ENCODE measurements at places on chromosomes 4 and X.

DNA sequence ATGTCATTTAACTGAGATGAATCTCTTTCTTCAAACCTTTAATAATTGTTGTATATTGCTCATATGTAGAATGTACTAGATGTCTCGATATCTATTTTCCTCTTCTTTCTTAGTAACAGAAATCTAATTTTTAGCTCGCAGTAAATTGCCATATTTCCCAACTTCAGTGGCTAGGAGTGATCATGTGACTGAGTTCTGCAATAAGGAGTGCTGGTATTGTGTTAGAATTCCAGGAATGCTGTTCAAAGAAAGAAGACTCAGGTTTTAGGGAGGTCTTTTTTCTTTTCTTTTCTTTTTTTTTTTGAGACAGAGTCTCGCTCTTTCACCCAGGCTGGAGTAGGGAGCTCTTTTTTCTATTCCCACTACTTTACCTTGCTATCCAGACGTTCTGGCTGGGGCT, 81.7 kb downstream of the SLC10A7 start:
- no peak overlapping the region for H3K4me3 ChIP-seq
- no peaks in the 10 kb centered on the region for H3K36me3 ChIP-seq
- H3K27ac ChIP-seq: no peak overlapping the region
- no peak for DNase-seq
- H3K27me3 ChIP-seq: no peaks in the 10 kb centered on the region

GRCh38 chr4:106201373-106201772, 114.6 kb downstream of the TBCK start:
- no peaks in the 10 kb centered on the region for H3K27me3 ChIP-seq
- H3K36me3 ChIP-seq: no peaks in the 10 kb centered on the region
- no peak overlapping the region for H3K4me3 ChIP-seq
- no peaks in the 10 kb centered on the region for H3K4me1 ChIP-seq
- DNase-seq: no peak

DNA sequence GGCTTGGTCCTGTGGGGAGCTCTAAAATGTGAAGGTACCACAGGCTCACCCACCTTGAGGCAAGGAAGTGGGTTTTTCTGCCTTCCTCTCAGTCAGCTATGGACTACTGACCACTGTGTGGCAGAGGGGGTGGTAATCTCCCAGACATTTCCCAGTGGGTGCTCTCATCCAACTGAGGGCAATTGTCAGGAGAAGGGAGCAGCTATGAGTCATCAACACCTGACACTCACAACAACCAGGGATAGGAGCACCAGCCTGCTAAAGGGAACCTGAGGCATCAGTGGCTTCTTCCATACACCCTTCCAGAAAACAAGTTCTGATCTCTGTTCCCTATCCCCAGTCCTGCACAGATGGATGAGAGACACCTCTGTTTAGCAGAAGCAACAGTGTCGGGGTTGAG, 468.8 kb downstream of the BCOR start:
- no peak for DNase-seq
- H3K36me3 ChIP-seq: no peaks in the 10 kb centered on the region
- no peak overlapping the region for H3K27ac ChIP-seq
- no peaks in the 10 kb centered on the region for H3K4me1 ChIP-seq

DNA sequence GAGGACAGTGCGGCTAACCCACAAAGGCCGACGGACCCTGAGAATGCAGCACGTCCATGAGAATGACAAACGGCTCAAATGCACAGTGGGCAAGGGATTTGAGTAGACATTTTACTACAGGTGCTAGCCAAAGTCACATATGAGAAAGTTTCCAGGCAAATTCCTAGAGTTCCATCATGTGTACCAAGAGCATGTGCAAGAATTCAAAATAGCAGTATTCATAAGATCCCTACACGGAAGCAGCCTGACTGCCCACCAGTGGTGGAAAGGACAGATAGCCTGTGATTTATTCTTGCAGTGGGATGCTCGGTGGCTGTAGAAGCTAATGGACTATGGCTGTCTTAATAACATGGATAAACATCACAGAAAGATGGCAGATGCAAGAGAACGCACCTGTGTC, 68.0 kb downstream of the RGS12 start:
- no peaks in the 10 kb centered on the region for H3K36me3 ChIP-seq
- no peak overlapping the region for H3K27ac ChIP-seq
- no peaks in the 10 kb centered on the region for H3K27me3 ChIP-seq
- no peak overlapping the region for H3K4me3 ChIP-seq

- no peak overlapping the region for H3K4me3 ChIP-seq
- H3K36me3 ChIP-seq: no peaks in the 10 kb centered on the region
- no peak overlapping the region for H3K27ac ChIP-seq
- no peaks in the 10 kb centered on the region for H3K27me3 ChIP-seq
These were observed 495.9 kb upstream of the FSTL5 start for GRCh38 chr4:162659716-162660115.

GRCh38 chr4:58962424-58962823, 1852.2 kb upstream of the IGFBP7 start:
- H3K4me1 ChIP-seq: no peaks in the 10 kb centered on the region
- no peaks in the 10 kb centered on the region for H3K36me3 ChIP-seq
- H3K4me3 ChIP-seq: no peak overlapping the region

DNA sequence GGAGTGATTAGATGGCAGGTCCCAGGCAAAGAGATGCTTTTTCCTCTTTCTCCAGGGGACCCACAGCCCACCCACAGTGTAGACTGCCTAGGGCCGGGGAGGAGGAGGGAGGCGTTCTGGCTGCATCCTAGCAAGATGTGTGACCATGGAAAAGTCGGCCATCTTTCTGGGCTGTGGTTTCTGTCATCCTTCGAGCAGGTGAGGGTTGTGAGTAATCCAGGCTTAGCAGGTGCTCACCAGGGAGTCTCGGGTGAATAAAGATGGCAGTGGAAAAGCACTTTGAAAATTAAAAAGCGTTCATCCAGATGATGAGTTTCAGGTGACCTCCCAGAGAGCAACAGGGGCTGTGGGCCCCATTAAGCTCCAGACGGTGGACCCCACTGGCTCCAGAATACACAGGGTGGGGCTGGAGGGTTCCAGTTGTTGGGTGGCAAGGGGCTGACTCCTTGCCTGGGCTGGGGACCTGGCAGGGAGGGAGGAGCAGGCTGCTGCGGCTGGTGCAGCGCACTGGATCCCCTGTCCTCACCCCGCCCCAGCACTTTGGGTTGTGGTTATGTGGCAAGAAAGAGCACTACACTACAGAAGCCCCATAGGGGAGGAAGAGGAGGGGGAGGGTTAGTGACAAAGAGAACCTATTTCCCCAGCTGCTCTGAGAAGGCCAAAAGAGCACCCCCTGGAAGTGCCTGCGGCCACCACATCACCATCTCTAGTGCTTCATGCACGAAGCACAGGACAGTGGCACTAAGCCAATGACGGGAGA, 23.7 kb downstream of the ELF4 start:
- no peaks in the 10 kb centered on the region for H3K36me3 ChIP-seq
- H3K4me3 ChIP-seq: no peak overlapping the region
- peak; percentile 10 for DNase-seq
- peaks cover 3% of the 10 kb centered on the region for H3K4me1 ChIP-seq
- H3K27ac ChIP-seq: peak overlapping the region; percentile 14

DNA sequence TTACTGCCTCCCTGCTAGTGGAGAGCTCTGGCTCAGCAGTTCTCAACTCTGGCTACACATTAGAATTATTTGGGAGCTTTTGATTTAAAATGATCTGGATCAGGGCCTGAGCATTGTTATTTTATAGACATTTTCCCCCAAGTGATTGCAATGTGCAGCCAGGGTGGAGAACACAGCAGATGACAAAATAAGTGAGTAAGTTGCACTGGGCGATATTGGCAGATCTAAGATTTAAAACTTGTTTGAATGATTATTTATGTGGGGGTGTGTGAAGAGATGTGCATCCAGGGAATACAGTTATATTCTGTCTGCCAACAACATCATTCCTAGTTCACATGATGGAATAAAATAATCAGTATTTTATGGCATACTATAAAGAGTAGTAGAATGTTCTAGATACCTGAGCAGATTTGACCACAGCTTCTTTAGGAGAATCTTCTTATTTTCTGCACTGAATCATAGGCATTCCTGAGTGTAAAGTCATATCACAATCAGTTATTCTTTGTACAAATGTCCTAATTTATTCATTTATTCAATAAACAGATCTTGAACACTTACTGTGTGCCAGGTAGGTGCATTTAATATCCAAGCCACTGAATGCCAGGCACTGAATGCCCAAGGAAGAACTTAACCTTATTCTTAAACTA, 123.9 kb downstream of the UCHL1 start:
- peaks cover 23% of the 10 kb centered on the region for H3K4me1 ChIP-seq
- no peak overlapping the region for H3K4me3 ChIP-seq
- no peak overlapping the region for H3K27ac ChIP-seq
- no peaks in the 10 kb centered on the region for H3K36me3 ChIP-seq
- no peak for DNase-seq
- H3K27me3 ChIP-seq: no peaks in the 10 kb centered on the region

- peaks cover 18% of the 10 kb centered on the region for H3K4me1 ChIP-seq
- peaks cover 5% of the 10 kb centered on the region for H3K27me3 ChIP-seq
- H3K27ac ChIP-seq: no peak overlapping the region
- H3K36me3 ChIP-seq: no peaks in the 10 kb centered on the region
These were observed 12.0 kb upstream of the DCHS2 start for GRCh38 chr4:154503598-154503997.

DNA sequence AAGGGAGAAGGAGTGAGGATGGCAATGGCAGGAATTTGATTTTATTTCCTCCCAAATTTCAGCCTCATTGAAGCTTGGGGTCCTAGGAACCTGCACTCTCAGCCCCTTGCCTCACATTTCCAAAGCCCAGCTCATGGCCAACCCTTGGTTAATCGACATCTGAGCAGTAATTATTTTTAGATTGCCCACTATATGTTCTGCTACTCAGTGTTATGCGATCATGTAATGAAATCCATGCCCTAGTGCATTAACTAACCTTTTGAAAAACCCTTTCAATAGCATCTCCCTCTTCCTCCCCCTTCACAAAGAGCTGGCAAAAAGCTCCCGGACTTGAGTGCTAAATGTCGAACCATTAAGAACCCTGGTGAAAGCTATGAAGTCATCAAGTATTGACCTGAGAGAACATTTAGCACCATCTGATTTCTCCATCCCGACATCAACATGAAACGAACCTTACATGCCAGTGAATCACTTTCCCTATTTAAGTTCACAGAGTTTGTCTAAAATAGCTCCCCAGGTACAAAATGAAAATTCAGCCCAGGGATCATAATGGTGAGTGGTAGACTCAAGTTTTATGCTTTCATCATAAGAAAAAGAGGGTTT, 59.2 kb upstream of the RPS6KA3 start:
- no peak overlapping the region for H3K4me3 ChIP-seq
- H3K36me3 ChIP-seq: no peaks in the 10 kb centered on the region
- H3K27ac ChIP-seq: no peak overlapping the region
- no peaks in the 10 kb centered on the region for H3K27me3 ChIP-seq

- no peaks in the 10 kb centered on the region for H3K36me3 ChIP-seq
- peaks cover 8% of the 10 kb centered on the region for H3K4me1 ChIP-seq
- no peak overlapping the region for H3K27ac ChIP-seq
- no peaks in the 10 kb centered on the region for H3K27me3 ChIP-seq
- no peak overlapping the region for H3K4me3 ChIP-seq
These were observed 96.3 kb downstream of the ANK2 start for GRCh38 chr4:113145519-113146291.

GRCh38 chr4:24932515-24933225, 19.8 kb upstream of the CCDC149 start:
- H3K27ac ChIP-seq: no peak overlapping the region
- DNase-seq: no peak
- H3K4me3 ChIP-seq: no peak overlapping the region
- no peaks in the 10 kb centered on the region for H3K36me3 ChIP-seq
- no peaks in the 10 kb centered on the region for H3K4me1 ChIP-seq

DNA sequence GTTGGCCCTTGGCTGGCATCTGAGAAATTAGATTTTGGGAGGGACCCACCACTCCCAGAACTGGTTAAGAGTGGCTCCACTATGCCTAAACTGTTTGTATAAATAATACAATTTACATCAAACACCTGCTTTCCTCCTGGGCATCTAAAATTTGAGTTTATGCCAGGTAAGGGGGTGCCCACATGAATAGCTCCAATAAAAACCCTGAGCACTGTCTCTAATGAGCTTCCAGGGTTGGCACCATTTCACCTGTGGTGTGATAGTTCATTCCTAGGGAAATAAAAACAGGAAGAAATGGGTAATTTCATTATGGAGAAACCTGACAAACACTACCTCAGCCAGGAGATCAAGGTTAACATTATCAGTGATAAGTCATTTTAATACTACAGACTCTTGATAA, 119.7 kb downstream of the FRYL start:
- no peaks in the 10 kb centered on the region for H3K4me1 ChIP-seq
- H3K27ac ChIP-seq: no peak overlapping the region
- no peaks in the 10 kb centered on the region for H3K36me3 ChIP-seq
- H3K27me3 ChIP-seq: no peaks in the 10 kb centered on the region
- no peak for DNase-seq

DNA sequence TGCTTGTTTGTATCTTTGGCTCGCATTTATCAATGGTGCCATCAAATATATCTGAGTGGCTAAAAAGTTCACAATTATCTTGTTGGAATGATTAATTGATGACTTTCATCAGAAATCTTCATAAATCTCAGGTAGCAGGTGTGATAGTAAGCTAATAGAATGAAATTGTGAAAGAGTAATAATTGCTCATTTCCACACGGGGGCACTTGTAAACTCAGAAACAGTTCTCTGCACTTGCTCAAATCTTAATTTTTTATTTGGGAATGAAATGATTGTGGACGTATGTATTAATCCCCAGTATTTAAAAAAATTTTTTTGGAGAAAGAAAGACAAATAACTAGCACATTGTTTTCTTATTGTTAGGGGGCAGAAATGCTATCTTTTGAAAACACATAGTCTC, 132.8 kb downstream of the DTHD1 start:
- DNase-seq: no peak
- H3K4me3 ChIP-seq: no peak overlapping the region
- H3K27me3 ChIP-seq: no peaks in the 10 kb centered on the region
- H3K27ac ChIP-seq: no peak overlapping the region

DNA sequence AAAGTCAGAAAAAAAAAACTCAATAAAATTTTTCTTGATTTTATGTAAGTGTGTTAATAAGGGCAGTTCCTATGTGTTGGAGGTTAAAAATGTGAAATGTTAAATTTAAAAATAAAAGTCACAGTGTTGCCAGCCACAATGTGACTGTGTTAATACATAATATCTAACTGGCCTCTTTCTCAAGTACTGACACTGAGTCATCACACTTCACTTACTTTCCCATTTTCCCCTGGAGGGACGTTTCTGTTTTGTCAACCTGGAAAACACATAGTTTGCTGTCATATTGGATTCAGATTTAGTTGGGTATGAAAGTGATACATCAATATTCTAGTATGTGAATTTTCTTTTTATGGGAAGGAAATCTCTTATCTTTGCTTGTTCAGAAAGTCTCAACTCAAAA, 46.4 kb downstream of the ARHGEF38 start:
- DNase-seq: no peak
- no peaks in the 10 kb centered on the region for H3K27me3 ChIP-seq
- H3K27ac ChIP-seq: no peak overlapping the region
- no peaks in the 10 kb centered on the region for H3K36me3 ChIP-seq
- peaks cover 8% of the 10 kb centered on the region for H3K4me1 ChIP-seq
- H3K4me3 ChIP-seq: no peak overlapping the region

DNA sequence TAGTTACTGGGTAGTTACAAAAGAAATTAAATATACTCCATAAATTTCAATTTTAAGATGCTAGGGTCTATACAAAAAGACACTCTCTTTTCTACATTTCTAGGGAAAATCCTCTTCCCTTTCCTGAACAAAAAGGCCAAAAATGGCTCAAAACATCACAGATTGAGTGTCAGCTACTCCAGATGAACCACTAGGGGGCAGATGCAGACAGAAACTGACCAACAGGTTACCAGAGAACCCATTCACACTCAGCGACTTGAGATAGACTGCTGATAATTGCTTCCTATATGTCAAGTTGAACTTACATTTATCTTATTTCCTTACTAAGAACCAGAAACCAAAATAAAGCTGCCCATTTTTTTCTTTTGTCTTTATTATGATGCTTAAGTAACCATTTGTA, 83.4 kb upstream of the MID1IP1 start:
- H3K4me1 ChIP-seq: no peaks in the 10 kb centered on the region
- no peaks in the 10 kb centered on the region for H3K27me3 ChIP-seq
- H3K27ac ChIP-seq: no peak overlapping the region

All from esophagus squamous epithelium (tissue), 5 donors.